WTC11 (cell line): ENCODE measurements at places on chromosomes 7 and 10. TPM values are rescaled to one million over a fixed set of nuclear protein-coding genes. Genes with fewer than 3 reads are reported as not detected.

The CFAP70 gene
- 0.31 to 0.73 TPM (median 0.39 TPM) in 3 replicates for total RNA-seq

The TMEM196 gene
- 0.11 to 0.42 TPM (median 0.16 TPM) in 3 replicates for total RNA-seq

DNA sequence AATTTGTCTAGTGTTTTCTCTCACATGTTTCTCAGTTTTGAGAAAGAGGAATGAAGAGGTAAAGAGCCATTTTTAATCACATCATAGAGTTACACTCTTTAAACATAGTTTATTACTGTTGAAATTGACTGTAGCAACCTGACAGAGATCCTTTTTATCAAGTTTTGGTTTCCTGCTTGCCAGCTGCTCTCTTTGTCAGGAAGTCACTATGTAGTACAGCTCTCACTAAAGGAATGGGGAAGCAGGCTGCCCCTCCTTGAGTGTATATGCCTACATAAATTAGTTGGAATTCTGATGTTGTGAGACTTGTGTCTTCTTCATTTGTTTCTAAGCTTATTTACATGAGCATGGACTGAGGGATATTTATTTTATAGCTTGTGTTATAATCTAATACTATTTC, 1274.0 kb upstream of the CELF2 start:
- no peaks in the 10 kb centered on the region for H3K27me3 ChIP-seq
- peaks cover 3% of the 10 kb centered on the region for H3K36me3 ChIP-seq
- no peak for DNase-seq
- H3K4me1 ChIP-seq, result no peaks in the 10 kb centered on the region
- no peak overlapping the region for H3K4me3 ChIP-seq

DNA sequence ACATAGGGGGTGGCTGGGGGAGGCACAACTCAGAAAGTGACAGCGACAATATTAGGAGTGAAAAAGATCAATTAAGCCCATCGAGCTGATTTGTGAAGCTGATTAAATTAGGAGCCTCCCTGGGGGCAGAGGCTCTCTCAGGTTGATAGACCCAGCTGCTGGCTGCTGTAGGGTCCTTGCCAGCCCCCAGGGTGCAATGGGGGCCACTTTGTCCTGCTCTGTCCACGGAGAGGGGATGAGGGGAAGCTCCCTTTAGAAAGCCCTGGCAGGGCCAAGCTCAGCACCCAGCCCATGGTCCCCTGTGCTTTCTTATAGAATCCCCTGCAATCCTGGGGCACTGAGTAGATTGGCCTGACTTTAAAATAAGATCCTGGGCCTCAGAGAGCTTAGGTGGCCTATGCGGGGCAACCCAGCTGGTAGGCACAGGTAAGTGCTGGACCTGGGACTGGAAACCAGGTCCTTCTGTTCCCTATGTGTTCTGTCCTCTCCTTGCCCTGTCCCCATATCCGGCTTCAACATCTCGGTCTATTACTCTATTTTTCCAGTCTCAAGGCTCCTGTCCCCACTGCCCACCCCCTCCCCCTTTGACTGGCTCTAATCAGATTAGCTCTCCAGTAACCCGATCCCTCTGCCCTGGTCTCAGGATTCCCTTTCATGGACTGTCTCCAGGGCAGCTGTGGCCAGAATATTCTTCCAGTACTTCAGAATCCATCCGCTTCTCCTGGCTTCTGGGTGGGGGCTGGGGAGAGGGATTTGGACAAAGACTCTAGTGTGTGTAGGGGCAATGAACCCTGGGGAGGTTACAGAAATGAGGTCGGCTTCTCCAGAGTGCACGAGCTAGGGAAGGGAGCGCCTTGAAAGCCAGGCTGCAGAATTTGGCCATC, 259.6 kb downstream of the RPS24 start:
- H3K27me3 ChIP-seq, result no peaks in the 10 kb centered on the region
- H3K36me3 ChIP-seq, result no peaks in the 10 kb centered on the region
- H3K4me1 ChIP-seq, result peaks cover 32% of the 10 kb centered on the region

DNA sequence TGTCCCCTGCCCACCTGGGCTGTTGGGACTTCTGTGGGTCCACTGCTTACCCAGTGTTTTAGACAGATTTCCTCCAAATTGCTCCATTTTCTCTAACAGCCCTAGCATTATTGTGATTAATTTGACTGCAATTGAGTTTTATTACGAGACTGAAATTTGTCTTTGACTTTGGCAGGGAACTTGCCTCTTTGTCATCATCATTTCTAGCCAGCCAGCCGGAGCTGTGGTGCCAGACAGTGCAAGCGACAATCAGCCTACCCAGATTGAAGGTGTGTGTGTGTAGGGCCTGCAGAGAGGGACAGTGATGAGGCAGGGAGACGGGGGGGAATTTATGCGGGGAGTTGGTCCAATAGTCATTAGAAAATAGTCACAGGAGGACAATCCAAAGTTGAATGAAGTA, 743.0 kb downstream of the NRG3 start:
- no peaks in the 10 kb centered on the region for H3K4me1 ChIP-seq
- no peaks in the 10 kb centered on the region for H3K36me3 ChIP-seq
- H3K27me3 ChIP-seq, result no peaks in the 10 kb centered on the region
- no peak overlapping the region for H3K27ac ChIP-seq

DNA sequence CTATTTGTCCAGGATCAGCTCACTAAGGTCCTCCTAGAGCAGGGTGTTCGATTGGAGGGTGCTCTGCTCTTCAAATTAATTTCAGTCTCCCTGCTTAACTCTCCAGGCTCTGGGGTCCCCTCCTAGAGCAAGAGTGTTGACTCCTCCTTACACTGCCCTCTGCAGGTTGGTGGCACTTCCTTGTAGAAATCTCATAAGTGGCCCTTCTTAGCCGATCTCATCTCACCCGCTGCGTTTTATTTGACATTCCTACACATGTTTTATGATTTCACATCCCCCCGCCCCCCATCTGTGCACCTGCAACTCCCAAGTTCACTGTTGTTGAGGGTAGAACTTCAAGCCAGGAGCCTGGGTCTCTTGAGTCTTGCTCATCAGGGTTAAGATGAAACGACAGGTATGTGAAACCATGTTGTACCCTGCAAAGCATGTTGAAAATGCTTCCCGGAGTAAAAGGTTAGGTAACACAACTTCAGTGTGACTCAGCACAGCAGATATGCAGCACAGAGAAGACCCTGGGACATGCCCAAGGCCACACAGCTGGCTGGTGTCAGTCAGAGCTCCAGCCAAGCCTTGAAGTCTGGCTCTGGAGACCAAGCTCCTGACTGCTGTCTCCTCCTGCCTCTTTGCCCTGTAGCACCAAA, 171.2 kb downstream of the PRKAG2 start:
- DNase-seq, result peak; percentile 49
- H3K27ac ChIP-seq, result no peak overlapping the region
- peaks cover 4% of the 10 kb centered on the region for H3K4me1 ChIP-seq
- no peaks in the 10 kb centered on the region for H3K36me3 ChIP-seq
- no peak overlapping the region for H3K4me3 ChIP-seq

DNA sequence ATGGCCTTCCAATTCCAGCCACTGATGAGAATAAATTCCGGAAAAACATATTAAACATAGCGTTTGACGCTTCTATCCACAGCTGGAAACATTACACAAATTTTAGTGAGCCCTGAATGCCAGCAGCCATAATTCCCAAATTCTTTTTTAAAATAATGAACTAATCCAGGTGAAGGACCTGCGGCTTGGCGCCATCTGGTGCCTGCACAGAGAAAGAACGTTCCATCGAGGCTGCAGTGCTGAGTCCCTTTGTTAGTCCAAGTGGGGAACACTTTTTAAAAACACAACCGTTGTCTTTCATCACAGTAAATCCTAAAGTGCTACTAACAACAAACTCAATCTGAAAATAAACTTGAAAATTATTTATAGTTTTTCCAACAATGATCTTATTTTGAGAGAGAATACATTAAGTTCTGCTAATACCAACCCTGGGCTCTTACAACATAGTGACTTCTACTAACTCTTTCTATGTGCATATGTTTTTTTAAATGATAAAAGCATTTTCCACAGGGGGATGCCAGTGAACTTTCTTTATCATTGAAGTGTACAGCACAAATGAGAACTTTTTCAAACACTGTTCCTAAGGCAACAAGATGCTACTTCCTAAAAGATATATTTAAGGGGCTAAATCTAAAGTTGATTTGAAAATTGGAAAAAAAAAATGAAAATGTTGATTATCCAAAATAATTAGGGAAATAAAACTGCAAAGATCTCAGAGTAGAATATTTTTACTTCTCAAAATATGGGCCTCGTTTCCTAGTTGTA, 166.9 kb upstream of the RNF32 start:
- H3K27me3 ChIP-seq, result no peaks in the 10 kb centered on the region; the same call in 1 of the 2 replicates
- no peak overlapping the region for H3K4me3 ChIP-seq
- DNase-seq, result peak; percentile 53
- H3K27ac ChIP-seq, result no peak overlapping the region
- peaks cover 11% of the 10 kb centered on the region; the same call in 1 of the 2 replicates for H3K4me1 ChIP-seq
- no peaks in the 10 kb centered on the region for H3K36me3 ChIP-seq

GRCh38 chr10:6739530-6740174, 159.6 kb upstream of the PRKCQ start:
- H3K27me3 ChIP-seq, result no peaks in the 10 kb centered on the region
- DNase-seq, result no peak
- no peak overlapping the region for H3K4me3 ChIP-seq
- H3K36me3 ChIP-seq, result no peaks in the 10 kb centered on the region
- peaks cover 55% of the 10 kb centered on the region for H3K4me1 ChIP-seq

GRCh38 chr7:18179093-18179492, 151.4 kb upstream of the PRPS1L1 start:
- H3K4me1 ChIP-seq, result no peaks in the 10 kb centered on the region
- DNase-seq, result no peak
- H3K36me3 ChIP-seq, result no peaks in the 10 kb centered on the region
- no peaks in the 10 kb centered on the region; the same call in 1 of the 2 replicates for H3K27me3 ChIP-seq
- no peak overlapping the region for H3K27ac ChIP-seq

DNA sequence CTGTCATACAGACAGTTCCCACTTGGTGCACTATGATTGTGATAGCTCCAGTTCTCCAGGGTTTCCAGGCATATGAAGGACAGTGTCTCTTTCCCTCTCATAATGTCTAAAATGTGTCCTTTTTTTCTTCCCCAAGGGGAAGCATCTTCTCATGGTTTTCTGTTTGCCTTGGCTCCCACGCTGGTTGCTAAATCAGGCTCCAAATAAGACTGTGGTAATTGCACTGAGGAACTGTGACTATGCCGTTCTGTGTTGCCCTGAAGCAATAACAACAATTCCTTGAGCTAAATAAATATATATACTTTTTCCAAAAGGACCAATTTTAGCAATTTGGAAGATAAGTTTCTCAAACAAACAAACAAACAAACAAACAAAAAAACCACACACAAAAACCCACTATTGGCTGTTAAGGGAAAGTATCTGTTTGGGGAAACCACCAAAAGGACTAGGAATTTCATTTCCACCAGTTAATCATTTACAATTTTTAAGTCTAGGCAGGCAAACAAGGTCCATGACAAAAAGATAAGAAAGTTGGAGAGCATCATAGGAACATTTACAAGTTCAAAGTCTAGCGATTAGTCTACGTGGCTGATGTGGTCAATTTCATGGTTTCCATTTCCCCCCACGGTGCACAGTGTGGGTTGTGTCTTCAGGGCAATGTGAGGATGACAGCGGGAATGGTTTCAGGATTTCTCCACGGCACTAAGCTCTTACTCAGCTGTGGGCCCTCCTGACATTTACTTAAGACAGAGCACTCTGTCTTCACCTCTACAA, 62.4 kb downstream of the THNSL1 start:
- H3K4me3 ChIP-seq, result no peak overlapping the region
- H3K27me3 ChIP-seq, result peaks cover 36% of the 10 kb centered on the region
- no peaks in the 10 kb centered on the region for H3K36me3 ChIP-seq

GRCh38 chr7:29815181-29816105, 9.1 kb downstream of the WIPF3 start:
- no peaks in the 10 kb centered on the region for H3K27me3 ChIP-seq
- no peaks in the 10 kb centered on the region for H3K4me1 ChIP-seq
- H3K36me3 ChIP-seq, result no peaks in the 10 kb centered on the region
- H3K4me3 ChIP-seq, result no peak overlapping the region
- no peak for DNase-seq
- H3K27ac ChIP-seq, result no peak overlapping the region
